ENCODE measurements at places on chromosomes 2 and 18. TPM values are rescaled to one million over a fixed set of nuclear protein-coding genes. Genes with fewer than 3 reads are reported as not detected.

The C2orf72 gene
- 3.8 TPM for total RNA-seq

The ODC1 gene
- 170 TPM for total RNA-seq

DNA sequence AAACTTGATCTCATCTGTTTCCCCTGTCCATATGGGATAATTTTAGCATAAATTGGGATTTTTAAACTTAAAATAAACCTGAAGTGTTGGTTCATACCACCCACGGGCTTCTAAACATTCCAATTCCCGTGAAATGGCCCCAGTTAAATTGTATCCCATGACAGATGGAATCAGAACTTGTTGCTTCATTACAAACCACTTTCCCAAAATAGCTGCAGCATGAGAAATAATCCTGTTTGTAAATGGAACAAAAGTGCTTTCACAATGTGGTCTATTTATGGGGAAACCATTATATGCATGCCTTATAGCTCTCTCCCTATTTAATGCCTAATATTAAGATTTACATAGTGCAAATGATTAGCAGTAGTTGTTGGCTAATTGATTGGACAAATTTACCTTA is 15.9 kb downstream of the SCG2 start:
- no peak for DNase-seq

The CD28 gene
- total RNA-seq: 175 TPM

DNA sequence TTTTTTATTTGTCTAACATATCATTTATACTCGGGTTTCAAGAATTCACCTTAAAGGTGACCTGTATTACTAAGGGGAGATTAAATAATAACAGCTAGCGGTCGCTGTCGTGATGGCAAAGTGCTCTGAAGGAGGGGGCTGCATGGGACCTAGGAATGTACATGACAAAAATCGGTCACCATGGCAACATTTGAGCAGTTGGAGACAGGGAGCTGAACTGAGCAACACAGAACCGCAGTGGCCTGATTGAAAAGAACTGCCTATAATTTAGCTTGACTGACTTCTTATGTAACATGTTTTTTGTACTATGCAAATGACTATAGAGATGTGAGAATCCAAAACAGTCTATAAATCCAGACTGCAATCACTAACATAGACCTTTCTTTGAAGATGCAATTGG is 34.3 kb upstream of the EPHA4 start:
- no peak for DNase-seq

The IL36RN gene
- not detected for total RNA-seq
